ENCODE measurements at places on chromosomes 16 and 17.

DNA sequence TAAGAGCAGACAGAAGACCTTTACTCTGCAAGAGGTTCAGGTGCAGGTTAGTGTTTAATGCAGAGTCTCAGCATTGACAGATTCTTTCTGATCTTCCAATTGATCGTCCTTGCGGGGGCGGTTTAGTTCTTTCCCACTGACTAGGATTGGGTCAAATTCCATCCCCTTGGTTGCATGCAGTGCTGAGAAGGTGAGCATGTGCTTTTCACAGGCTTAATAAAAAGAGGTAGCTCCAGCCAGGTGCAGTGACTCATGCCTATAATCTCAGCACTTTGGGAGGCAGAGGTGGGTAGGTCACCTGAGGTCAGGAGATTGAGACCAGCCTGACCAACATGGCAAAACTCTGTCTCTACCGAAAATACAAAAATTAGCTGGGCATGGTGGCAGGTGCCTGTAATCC lies 7.5 kb upstream of the ITGAD start:
- no peak for DNase-seq

- no peak for DNase-seq
Measured at GRCh38 chr16:30552956-30553355, 5.2 kb downstream of the ZNF764 start.

DNA sequence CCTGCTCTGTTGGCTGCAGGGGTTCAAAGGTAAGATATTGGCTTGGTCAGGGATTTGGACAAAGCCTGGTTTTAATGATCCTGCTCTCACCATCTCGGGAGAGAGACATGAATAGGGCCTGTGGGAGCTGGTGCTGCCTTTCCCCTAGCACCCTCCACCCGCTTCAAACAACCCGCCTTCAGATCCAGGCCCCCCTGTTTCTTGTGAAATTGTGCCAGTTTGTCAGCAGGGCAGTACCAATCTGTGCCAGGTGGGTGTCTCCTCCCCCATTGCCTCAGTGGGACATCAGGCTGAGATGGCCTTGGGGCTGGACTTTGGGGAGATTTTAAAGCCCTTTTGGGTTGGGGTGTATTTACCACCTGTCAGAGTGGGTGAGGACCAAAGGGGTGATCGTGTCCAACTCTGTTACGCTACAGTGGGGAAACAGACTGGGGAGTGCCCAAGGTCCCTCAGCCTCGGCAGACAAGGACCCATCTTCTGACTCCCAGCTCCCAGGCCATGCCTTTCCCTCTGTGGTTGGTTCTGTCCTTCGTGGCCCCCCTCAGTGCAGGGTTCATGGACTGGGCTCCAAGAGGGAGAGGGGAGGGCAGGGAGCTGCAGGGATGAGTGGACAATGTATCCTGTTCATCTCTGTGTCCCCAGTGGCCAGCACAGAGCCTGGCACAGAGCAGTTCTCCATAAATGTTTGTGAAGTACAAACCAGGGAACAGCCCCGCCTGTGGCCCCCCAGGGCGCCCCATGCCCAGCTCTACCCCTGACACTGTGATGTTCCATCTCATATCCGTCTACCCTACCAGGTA lies 3.3 kb downstream of the ARHGAP23 start:
- DNase-seq = no peak

GRCh38 chr17:6507535-6507934 lies 48.8 kb downstream of the PITPNM3 start:
- no peak for DNase-seq

DNA sequence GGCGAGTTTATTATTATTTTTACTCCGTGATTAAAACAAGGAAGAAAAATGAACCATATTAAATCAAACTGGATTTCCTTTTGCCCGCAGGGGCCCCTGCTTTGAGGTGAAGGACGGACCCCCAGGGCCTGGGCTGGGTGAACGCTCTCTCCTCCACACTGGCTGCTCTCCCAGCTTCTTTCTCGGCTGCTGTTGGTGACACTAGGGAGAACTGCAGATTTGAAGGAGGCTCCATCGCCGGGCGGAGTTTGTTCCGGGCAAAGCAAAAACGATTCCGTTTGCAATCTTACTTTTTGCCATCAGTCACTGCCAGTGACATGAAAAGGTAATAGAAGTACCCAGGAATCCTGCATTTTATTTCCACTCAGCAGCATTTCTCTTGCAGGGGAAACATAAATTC lies 221.6 kb upstream of the SDK2 start:
- no peak for DNase-seq

GRCh38 chr16:24996301-24996700 lies 18.9 kb downstream of the ARHGAP17 start:
- DNase-seq = no peak

DNA sequence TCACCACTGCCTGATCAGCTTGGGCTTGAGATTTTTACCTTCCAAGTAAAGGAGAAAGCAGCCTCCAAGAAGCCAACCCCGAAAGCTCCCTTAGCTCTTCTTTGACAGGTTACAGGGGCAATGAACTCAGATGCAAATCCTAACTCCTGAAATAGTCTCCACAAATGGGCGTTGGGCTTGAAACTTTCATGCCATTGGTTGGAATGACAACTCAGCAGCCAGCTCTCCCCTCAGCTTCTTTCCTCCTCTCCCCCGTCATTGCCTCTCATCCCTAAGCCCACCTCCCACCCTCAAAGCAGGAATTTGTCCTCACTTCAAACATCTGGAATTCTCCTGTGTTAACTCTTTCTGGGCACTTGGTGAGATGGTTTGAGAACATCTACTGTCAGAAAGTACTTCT lies at the start of gene TAT:
TSS of gene TAT (minus strand) at position 122 of the 400 bp plus-strand sequence. CDS start 677 bp downstream, outside the sequence.
- DNase-seq = no peak

DNA sequence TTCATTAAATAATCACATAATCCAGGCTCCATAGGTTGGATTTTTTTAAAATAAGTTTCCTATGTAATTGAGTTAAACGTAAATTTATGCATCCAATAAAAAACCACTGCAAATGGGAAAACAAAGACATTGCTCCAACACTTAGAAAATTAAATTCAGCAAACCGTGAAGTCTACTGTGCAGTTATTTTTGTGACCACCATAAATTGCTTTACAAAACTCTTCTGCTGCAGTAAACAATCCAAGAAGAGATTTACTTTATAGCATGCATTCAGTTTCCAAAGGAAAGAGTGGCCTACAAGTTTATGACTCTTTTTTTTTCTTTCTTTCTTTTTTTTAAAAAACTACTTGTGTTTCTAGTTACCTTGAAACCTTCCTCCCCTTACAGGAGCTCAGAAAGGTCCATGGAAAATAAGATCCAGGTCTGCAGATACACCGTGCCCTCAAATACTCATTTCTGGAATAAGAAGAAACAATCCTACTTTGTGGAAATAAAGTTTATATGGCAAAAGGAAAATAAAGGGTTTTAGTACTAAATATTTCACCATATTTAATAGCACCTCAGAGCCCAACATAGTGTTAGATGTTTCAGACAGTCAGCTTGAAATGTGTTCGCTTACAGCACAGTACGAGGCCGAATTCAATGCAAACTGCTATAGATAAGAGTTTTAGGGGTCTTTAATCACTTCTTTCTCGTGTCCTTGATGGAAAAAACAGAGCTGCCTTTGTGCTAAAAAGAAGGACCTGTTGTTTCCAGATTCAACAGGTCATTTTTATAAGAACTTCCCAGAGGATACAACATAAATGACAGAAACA lies 3.2 kb downstream of the HS3ST3A1 start:
- no peak for DNase-seq
